ENCODE measurements at places on chromosomes 5 and 9.

DNA sequence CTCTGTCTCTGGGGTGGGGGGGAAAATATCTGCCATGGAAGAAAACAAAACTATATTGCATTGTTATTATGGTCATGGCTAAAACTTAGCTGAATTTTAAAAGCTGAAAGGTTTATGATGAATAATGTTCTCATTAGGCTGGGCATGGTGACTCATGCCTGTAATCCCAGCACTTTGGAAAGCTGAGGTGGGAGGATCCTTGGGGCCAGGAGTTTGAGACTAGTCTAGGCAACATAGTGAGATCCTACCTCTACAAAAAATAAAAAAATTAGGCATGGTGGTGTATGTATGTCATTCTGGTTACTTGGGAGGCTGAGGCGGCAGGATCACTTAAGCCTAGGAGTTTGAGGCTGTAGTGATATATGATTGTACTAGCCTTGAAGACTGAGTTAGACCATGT is 44.5 kb downstream of the IPO11 start:
- no peak for DNase-seq

DNA sequence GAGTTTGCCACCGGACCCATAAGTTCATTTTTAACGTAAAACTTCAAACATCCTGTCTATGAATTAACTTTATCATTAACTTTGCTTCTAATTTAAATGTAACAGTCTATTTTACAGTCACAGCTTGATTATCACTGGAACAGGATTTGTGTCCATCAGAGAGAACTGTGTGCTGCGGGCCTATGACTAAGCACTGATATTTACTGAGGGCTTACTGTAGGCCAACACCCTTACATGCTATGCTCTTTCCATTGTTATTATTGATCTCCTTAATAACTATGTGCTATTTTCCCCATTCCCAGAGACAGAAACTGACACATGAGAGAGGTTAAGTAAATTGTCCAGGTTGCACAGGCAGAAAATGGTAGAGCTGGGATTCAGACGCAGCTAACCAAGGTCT is 24.0 kb upstream of the GPR151 start:
- DNase-seq, result no peak

DNA sequence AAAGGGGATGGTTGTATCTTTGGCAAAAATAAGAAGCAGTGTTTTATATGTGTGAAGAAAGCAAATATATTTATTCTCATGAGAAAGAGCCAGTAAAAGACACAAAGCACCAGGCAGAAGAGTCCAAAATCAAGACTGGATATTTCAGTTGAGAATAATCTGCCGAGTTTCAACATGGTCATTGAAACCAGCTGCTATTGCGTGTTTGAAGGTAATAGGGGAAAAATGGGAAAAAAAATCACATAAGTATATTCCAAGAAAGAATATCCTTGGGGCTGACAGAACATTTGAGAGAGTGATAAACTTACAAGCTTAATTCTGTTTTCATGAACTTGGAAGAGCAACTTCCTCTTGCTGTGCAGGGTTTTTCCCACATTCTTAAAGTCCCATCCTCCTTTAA is 79.9 kb downstream of the ISOC1 start:
- no peak for DNase-seq

- DNase-seq, result no peak
Measured at GRCh38 chr5:113087976-113088514, 111.4 kb downstream of the DCP2 start.

DNA sequence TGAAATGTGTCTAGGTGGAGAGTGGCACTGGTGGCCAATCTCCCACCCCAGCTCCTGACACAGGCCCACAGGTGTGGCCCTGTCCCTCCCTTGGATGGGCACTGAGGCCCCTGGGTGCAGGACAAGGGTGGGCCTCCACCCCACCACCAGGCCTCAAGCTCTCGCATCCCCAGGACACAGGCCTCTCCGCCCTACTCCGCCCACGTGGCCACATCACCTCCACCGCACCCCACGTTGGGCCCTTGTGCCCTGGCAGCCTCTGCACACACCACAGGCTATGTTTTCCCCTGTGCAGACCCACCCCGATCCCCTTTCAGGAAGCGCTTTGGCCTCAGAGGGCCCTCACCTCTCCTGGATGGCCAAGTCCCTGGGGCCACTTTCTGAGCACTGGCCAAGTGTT is 54.7 kb downstream of the SECISBP2 start:
- DNase-seq, result no peak
